ENCODE measurements at places on chromosomes 12 and 14.
A peak's percentile ranks its signal among the peaks of the same experiment; 100 is the strongest.

- peak; percentile 88 for DNase-seq
These were observed 32.6 kb downstream of the SLC35F4 start for GRCh38 chr14:57833323-57833722.

- DNase-seq, result no peak
These were observed 776 bp downstream of the BMP4 start for GRCh38 chr14:53955671-53956426.

DNA sequence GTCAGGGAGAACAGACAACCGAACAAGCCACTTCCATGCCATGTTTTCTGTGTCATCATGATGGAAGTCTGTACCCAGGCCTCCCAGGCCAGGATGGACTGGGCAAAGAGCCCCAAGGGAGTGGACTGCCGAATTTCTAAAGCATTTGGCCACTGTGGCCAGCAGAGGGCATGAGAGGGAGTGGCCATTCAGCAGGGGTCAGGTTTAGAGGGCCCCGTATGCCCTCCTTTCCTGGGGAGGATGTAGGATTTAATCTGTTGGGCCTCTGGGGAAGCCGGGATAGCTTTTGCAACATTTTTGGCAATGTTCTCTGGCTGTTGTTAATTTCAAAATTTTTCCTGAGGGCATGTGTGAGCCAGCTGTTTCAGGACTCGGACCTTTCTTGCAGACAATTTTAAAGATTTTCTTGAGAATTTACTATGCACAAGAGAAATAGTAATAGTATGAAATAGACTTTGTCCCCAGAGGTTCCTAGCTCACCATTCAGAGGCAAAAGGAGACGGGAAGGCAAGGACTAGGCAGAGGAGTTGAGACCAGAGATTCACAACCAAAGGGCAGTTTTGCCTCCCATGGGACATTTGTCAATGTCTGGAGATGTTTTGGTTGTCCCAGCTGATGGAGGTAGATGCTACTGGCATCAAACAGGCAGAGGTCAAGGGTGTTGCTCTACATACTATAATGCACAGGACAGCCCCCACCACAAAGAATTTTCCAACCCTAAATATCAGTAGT lies 18.0 kb downstream of the ACACB start:
- DNase-seq, result no peak

- DNase-seq, result no peak
These were observed 5.2 kb upstream of the CNPY2 start for GRCh38 chr12:56321027-56321426.

DNA sequence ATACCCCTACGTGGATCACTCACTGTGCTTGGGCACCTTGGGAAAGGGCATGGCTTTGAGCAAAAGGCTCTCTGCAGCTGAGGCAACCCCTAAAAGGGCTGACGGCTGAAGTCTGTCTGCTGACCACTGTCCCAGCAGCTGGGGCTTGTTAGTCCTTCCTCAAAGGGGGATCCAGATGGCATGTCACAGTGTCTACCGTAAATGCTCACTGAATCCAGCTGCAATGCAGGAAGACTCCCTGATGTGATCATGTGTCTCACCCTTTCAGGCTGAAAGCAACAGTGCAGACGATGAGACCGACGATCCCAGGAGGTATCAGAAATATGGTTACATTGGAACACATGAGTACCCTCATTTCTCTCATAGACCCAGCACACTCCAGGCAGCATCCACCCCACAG lies 12.4 kb downstream of the OAS1 start:
- DNase-seq, result no peak
